ENCODE measurements at places on chromosomes 16 and 17.
A peak's percentile ranks its signal among the peaks of the same experiment; 100 is the strongest.

- DNase-seq = no peak
These were observed 215.3 kb downstream of the C16orf78 start for GRCh38 chr16:49588729-49589384.

DNA sequence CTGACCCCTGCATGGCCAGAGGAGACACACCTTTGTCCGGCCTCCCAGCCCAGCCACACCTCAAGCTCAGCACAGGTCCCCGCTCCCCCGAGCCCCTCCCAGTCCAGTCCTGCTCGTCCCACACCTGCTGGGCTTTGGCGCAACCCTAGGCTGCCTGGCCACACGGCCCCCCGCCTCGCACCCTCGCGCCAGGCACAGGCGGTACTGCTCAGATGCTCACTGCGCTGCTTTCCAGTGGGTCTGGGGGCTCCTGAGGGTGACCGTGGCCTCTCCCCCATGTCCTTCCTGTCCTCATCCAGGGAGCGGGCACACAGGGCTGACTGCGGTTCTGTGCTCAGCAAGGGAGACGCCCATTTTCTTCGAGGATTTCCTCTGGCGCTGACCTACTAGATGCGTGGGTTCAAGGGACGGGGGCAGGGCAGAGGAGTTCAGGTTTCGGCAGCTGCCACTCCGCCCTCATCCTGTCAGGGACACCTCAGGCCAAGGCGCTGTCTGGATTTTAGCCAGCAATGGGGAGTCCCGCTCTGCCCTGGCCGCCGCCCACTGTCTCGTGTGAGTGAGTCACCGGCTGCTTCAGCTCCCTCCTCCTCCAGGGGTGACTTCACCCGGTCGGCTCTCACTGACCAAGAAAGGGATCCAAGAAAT lies 118.0 kb upstream of the ZNF469 start:
- DNase-seq = no peak

DNA sequence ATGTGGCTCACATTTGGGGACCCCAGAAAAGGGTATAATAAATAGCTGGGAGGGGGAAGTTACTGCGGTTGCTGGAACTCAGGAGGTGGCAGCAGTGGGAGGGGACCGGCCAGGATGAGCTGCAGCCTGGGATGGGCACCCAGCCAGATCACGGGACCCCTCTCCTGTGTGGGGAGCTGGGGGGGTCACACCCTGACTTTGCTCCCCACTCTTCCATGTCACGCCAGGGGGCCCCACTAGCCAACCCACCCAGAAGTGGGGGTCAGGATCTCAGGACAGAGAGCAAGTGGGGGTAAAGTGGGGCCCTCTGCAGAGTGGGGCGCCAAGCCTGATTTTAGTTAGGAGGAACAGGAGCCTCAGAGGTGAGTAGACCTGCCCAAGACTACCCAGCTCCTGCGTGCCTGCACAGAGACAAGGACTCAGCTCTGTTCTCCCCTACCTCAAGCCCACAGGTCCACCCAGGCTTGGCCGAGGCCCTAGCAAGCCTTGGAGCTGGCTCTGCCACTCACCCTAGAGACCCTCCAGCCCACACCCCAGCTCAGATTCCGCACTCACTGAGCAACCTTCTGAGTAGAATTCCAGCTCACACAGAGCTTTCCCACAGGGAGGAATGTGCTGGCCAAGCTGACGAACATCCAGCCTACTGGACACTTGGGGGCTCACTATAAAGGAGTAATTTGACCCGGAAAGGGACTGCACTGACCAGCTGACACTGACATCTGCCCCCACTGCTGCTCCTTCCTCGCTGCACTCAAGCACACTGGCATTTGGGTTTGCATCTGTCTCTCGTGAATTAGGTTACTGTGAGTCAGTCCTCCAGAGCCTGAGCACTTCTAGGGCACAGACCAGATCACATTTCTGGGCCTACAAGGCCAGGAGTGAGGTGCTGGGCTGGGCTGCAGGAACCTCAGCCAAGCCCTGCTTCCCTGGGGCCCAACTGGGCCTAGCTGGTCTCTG lies 310.1 kb downstream of the C16orf95 start:
- DNase-seq = no peak

DNA sequence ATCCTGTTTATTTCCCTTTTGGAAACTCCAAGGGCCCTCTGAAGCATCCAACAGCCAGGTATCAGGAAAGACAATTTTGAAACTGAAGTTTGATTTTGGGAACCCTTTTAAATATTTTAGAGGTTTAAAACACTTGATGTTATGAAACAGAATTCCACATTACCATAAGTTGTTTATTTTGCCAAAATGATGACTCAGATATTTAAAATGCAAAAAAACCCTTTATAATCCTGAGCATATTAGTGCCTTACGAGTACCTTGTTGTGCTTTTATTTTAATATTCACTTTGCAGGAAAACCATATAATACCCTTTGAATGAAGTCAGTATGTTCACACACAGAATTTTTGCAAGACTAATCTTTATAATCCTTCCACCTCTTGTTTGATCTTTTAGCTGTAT lies 765.1 kb upstream of the CA10 start:
- DNase-seq = no peak

DNA sequence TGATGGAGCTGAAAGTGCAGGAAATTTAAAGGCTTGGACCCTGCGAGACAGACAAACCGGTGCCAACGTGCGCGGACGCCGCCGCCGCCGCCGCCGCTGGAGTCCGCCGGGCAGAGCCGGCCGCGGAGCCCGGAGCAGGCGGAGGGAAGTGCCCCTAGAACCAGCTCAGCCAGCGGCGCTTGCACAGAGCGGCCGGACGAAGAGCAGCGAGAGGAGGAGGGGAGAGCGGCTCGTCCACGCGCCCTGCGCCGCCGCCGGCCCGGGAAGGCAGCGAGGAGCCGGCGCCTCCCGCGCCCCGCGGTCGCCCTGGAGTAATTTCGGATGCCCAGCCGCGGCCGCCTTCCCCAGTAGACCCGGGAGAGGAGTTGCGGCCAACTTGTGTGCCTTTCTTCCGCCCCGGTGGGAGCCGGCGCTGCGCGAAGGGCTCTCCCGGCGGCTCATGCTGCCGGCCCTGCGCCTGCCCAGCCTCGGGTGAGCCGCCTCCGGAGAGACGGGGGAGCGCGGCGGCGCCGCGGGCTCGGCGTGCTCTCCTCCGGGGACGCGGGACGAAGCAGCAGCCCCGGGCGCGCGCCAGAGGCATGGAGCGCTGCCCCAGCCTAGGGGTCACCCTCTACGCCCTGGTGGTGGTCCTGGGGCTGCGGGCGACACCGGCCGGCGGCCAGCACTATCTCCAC lies at the start of gene NOG:
TSS of gene NOG (plus strand) at position 54 of the 674 bp plus-strand sequence. CDS start at position 579, 525 bp downstream.
- no peak for DNase-seq

DNA sequence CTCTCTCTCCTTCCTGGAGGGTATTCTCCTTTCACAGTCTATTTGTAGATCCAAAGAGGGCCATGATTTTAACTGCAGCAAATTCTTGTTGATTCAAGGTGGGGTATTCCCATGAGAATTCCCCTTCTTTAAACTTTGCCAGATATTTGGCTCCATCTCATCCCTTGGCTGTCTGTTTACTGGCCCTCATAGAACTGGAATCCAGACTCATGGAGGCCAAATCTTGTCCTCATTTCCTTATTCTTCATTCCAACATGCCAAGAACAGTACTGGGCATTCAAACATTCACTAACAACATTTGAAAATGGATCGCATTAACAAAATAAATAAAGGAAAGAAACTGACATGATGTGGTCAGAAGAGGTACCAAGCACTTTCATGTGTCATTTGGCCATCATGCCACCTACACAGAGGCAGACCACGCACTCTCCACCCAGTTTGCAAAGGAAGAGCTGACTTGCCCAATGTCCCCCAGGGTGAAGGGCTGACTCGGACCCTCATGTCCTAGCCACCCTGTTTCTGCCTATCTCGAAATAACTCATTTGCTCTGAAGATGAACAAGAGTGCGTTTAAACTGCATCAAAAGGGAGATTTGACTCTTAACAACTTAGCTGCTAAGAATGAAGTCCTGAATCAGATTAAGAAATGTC lies 23.1 kb upstream of the SLC35B1 start:
- DNase-seq = no peak

- DNase-seq = no peak
These were observed 33.6 kb downstream of the TRPV3 start for GRCh38 chr17:3524024-3524423.

GRCh38 chr16:29899516-29900101 lies at the start of gene SEZ6L2:
SEZ6L2 (minus strand) TSS chr16:29899550; CDS start chr16:29899019, 531 bp downstream.
- peak; percentile 63 for DNase-seq

- DNase-seq = no peak
These were observed 605 bp downstream of the MRTFB start for GRCh38 chr16:14071576-14072271.

GRCh38 chr17:64599187-64599676 lies 62.9 kb downstream of the SMURF2 start:
- DNase-seq = peak; percentile 10

GRCh38 chr17:79000396-79001189 lies 9.0 kb downstream of the CANT1 start:
- DNase-seq = no peak

DNA sequence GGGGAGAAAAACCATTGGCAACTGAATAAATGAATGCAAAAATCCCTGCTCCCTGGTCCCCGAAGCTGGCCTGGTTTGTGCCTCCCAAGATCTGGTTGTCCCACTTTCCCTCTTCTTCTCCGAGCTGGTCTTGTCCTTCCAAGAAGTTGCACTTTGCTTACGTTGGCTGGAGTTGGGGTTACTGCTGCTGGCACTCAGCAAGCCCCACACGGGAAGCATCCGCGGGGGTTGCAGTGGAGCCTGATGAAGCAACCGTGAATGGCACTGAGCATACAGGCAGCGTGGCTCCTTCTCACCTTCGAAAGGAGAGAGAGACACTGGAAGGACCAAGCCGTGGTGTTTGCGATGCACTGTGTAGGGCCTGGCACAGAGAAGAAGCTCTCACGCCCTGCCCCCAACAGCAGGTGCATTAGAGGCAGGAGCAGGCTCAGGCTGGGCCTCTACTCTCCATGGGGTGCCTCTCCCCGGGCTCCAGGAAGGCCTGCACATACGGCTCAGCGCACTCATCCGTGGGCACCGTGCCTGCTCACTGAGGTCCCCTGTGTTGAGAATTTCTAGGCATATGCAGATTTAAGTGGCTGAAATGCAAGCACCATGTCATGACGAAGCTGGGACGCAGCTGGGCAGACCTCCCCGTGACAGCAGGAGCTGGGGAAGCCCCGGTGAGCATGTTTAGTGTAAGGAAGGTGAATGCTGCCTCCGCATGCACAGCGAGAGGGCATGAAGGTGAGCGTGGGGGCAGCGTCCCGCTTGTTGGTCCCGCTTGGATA lies 12.1 kb downstream of the CA5A start:
- no peak for DNase-seq

GRCh38 chr17:50365649-50366393 lies 7.2 kb downstream of the MRPL27 start:
- no peak for DNase-seq

GRCh38 chr17:35944151-35944550 lies 638 bp upstream of the LYZL6 start:
- DNase-seq = no peak

- no peak for DNase-seq
These were observed 265.8 kb upstream of the TNRC6C start for GRCh38 chr17:77692571-77693161.

DNA sequence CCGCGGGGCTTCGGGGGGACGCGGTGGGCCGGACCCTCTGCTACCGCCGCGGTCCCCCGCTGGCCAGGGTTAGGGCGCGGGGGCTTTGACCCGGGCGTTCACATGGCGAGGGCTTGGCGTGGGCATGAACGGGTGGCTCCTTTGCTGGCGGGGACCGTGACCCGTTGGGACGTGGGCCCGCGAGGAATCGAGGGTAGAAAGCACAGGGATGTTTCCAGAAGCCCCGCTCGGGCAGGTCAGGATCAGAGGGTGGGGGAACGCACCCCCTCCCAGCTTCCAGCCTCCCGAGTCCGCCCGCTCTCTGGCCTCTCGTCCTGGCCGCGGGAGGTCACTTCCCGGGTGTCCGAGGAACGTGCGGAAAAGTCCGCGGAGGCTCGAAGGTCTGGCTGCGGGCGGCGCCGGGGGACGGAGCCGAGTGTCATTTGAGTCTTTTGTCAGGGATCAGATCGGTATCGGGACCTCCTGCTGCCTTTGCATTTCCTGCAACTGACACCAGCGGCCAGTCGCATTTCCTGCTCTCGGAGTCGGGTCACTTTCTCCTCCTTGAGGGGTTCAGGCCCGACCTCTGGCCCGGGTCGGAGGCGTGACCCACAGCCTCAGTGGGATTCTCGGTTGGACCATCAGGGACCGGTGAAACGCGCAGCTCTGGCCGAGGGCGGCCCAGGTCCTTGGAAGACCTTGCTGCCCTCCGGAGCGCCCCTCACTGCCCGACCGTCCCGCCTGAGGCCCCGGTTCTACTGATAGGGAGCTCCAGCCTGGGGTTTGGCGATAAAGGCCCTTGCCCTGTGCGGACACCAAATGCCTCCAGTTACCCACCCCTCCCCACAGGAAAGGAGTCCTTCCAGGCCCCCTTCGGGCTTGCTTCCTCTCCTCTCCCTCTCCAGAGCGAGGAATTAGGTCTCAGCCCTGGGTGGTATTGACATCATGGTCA lies 702 bp upstream of the WNT3 start:
- DNase-seq = no peak

GRCh38 chr17:47935961-47936360 lies 5.4 kb upstream of the PNPO start:
- DNase-seq = no peak

GRCh38 chr17:58232707-58233156 lies 5.7 kb upstream of the LPO start:
- no peak for DNase-seq

DNA sequence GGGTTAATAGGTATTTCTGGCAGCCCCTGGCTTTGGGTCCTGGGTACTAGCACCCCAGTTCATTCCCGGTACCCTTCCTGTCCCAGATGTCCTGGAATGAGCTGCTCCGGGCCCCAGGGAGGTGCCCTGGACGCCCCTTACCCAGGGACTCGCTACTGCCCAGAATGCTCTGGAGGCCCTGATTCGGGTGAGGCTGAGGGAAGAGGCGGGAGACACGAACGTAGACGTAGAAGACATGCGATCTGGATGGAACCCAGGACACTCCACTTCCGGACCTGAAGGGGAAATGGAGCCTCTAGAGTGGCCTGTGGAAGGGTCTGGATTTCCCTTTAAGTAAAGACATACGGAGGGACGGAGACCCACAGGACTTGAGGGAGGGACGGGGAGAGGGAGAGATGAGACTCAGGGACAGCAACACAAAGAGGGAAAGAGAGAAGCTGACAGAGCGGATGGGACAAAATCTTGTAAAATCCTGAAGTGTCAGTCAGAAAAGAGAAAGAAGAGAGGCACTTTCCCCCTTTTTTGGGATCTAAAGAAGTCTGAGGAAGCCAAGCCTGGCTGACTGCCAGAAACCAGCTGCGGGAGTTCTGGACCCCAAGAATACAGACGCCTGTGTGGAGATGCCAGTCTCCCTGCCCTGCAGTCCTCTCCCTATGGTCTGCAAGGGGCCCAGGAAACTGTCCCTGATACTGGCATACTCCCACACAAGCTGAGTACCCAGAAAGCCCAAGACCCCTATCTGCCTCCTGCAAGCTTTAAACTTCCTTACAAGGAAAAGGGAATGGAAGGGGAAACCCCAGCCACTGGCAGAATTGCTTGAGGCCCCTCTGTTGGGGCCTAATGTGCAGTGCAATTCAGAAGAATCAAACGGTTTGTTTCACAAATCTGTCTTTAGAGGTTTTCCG lies 1.0 kb upstream of the HOXB13 start:
- no peak for DNase-seq

- no peak for DNase-seq
These were observed 6.2 kb downstream of the PRCD start for GRCh38 chr17:76545918-76546555.
